ENCODE measurements at places on chromosomes 1 and 21.

DNA sequence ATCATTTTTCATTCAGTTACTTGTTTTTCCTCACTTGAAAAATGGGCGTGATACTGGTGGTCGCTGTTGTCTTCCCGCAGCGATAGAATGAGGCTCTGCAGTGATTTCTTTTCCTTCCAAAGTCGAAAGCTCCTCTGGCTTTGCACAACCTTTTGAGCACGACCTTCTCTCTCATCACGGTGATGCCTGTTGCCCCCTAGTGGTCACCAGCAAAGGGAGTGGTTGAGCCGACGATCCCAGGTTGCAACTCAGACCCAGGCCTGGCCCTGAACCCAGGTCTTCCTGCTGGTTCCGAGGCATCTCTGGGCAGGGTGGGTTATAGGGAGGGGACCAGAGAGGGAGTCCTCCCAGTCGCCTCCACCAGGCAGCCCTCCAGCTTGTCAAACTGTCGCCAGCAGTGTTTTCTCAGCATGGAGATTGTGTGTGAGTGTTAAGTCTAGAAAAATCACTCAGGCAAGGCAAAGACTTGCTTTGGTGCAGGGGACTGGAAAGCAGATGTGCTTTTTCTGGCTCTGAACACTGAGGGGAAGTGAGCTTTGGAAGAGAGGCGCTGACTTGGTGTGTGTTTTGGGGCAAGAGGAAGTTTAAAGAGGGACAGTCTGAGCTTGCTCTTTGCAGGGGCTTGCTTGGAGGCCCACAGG is 285.3 kb downstream of the CAMTA1 start:
- peak; percentile 35 for DNase-seq

DNA sequence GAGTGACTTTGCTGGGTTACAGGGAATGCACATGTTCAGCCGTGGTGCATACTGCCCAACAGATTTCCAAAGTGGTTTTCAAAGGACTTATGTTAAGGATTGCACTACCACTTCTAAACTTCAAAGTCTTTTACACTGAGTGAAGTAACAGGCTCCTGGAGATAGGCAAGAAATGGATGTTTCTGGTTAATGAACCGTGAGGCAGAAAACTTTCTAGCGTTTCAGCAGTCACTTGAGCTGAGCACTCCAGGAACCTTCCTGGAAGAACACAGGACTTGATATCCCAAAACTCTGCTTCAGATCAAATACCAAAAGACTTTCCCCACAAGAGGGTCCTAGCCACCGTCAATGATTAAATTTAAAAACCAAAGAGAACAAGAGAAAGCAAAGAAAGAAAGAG is 74.3 kb upstream of the ATP1A1 start:
- no peak for DNase-seq

- DNase-seq, result no peak
These were observed 60.8 kb downstream of the ZNF684 start for GRCh38 chr1:40592107-40592803.

DNA sequence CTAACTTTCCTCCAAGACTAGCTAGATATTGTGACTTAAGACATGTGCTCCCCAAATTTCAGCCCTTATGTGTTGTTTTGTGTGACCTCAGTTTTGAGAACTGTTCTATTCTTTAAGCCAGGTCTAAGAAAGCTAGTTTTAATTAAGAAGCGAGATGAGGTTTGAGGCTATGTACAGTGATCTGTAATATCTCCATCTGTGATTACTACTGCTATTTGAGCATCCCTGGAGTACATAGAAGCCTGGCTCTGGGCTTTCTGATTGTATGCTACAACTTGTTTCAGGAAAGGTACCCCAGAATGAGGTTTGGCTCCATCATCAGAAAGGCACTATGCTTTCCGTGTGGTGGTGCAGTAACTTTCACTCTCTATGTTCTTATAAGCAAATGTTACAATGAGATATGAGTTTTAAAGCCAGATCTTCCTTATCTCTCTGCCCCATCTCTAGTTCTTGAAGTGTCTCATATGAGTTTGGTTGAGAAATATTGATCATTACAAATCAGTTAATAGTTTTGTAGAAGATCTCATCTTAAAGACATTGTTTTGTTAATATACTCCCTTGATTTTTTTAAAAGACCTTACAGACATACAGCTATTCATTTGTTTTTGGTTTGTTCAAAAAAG is 605 bp downstream of the RGS4 start:
- DNase-seq, result no peak

GRCh38 chr1:87451229-87451920 is 122.7 kb downstream of the LMO4 start:
- no peak for DNase-seq

- no peak for DNase-seq
These were observed 4.7 kb downstream of the TNN start for GRCh38 chr1:175072099-175072951.

GRCh38 chr1:233721004-233721595 is 107.2 kb downstream of the KCNK1 start:
- DNase-seq, result no peak

DNA sequence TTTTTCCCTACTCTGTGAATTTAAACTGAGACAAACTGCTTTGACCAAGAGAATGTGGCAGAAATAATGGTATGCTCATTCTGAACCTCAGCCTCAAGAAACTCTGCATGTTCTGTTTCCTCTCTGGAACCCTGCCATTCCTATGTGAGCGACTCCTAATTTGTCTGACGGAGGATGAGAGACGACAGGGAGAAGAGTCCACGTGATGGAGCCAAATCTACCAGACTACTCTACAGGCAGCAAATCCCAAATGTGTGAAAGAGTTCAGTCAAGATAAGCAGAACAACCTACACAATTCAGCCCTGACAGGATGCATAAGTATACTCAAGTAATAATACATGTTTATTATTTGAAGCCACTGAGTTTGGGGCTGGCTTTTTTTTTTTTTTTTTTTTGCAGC is 153.5 kb downstream of the DPYD start:
- DNase-seq, result no peak

DNA sequence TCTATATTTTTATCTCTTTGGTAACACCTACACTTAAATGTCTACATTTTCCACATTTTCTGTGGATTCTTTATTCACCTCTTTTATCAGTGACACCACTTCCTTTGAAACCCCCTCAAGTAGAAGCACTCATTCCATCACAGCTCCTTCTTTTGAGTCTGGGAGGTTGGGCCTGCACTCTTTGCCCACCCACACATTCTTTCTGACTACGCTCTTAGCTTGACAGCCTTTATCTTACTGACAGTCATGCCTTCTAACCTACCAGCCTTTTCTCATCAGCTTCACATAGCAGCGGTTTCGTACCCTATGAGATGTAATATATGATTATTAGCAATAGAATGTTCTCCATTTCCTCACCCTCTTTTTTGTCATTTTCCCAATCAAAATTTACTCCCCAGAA is 151.9 kb downstream of the TNFSF18 start:
- no peak for DNase-seq

DNA sequence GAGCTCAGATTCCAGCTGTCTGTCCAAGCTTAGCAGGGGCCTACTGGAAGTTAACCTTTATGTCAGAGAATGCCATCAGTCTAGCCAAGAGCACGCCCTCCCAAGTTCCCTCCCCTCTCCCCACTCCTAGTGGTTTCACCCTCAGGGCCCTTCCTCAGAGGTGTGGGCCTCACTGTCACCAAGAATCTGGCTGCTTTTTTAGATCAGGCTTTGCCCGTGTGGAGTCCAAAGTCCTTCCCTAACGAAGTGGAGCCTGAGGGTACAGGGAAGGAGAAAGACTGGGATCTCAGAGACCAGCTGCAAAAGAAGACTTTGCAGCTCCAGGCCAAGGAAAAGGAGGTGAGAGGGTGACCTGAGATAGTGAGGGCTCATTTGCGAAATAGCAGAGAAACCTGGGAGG is 4.1 kb downstream of the C1orf74 start:
- no peak for DNase-seq

GRCh38 chr1:187883356-187883755 is 1054.6 kb downstream of the PLA2G4A start:
- no peak for DNase-seq

- no peak for DNase-seq
These were observed 128.3 kb upstream of the HMGB4 start for GRCh38 chr1:33735624-33736023.

DNA sequence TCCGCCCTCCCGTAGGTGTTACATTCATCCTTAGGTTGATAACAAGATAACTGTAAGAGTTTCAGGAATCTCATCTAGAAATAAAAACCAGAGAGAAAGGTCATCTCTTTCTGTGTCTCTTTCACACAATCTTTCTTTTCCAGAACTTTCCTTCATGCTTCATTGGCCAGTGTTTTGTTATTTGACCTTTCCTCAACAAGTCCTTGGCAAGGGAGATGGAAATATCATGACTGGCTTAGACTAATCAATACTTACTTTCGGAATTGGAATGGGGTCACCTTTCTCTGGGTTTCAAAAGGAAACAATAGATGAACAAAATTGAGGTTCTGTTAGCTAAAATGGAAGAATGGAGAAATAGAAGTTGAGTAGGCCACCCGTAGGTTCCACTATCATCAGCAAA is 72.9 kb upstream of the PPP2R5A start:
- no peak for DNase-seq

- DNase-seq, result no peak
These were observed 12.3 kb downstream of the ZNF436 start for GRCh38 chr1:23357138-23357908.

GRCh38 chr1:3743421-3743820 is 8.8 kb upstream of the CCDC27 start:
- DNase-seq, result no peak

DNA sequence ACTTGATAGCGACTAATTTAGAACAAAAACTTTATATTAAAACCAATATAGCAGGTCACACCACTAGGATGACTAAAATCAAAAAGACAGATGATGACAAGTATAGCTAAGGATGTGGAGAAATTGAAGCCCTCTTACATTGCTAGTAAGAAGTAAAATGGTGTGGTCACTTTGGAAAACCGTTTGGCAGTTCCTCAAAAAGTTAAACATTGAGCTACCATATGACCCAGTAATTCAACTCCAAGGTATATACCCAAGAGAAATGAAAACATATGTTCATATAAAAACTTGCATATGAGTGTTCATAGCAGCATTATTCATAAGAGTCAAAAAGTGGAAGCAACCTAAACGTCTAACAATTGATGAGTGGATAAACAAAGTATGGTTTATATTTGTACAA is 13.0 kb upstream of the SERINC2 start:
- no peak for DNase-seq

- no peak for DNase-seq
These were observed 33.1 kb downstream of the TRIM67 start for GRCh38 chr1:231194843-231195516.

DNA sequence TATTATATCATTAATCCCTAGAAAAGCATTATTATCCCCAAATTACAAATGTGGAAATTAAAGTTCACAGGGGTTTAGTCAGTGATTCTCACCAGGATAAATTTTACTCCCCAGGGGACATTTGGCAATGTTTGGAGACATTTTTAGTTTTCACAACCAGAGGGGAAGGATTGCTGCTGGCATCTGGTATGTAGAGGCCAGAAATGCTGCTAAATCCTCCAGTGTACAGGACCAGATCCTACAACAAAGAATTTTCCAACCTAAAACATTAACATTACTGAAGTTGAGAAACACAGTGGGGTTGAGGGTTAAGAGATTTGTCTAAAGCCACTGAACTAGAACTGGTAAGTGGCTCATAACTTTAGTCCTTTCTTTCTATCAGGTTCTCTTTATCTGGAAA is 162.0 kb upstream of the SYT6 start:
- no peak for DNase-seq

- DNase-seq, result no peak
These were observed 28.9 kb downstream of the S100A6 start for GRCh38 chr1:153506831-153507413.

GRCh38 chr1:181110013-181110412 is 21.5 kb downstream of the IER5 start:
- DNase-seq, result no peak

- no peak for DNase-seq
These were observed 42.0 kb upstream of the CCDC27 start for GRCh38 chr1:3710251-3710650.

GRCh38 chr1:2526824-2527555 is 594 bp upstream of the PANK4 start:
- no peak for DNase-seq

DNA sequence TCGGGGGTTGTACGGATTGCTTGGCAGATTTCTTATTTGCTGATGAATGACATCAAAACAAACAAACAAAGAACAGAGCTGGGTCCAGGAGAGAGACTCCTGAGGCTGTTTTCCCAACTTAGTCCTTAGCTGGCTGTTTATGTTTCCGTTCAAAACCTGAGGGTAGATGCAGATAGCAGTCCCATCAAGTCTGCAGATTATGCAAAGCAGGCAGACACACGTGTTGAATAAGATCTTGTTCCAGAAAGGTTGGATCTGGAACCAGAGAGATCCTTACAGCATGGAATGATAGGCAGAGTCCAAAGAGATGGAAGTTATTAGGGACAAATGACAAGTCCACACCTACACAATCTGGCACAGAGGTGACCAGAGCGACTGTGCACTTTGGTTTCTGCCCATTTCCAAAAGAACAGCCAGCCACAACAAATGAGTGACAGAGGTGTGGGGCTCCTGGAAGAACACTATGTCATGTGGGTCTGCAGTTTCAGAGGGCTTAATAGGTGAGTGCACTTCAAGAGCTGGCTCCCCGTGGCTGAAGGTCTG is 65.5 kb downstream of the MAN1C1 start:
- no peak for DNase-seq

DNA sequence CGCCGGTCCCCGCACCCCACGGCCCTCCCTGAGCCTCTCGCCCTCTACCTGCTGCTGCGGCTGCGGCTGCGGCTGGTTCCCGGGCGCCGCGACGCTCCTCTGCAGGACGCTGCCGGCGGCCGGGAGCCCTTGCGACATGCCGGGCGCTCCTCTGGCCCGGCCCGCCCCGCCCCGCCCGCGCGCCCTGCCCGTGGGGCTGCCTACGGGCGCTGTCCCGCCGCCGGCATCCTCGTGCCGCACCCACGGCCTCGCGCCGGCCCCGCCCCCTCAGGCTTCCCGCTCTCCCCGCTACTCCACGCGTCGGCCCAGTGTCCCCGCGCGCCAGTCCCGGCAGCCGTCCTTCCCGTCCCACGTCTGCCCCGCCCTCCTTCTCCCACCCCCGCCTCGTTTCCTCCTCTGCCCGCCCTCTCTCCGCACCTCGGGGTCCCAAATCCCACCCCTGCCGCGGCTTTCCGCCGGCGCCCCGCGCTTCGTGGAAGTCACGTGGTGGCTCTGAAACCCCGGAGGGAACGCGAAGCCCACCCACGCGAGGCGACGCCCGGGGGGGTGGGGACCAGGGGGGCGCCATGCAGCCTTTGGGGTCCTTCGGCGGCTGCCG is at the start of gene BATF3:
Gene BATF3, minus strand, starts transcription at position 216 of the 598 bp plus-strand sequence. Its CDS starts 78 bp downstream, at position 138.
- no peak for DNase-seq

GRCh38 chr1:8354038-8354437 is 36.1 kb downstream of the SLC45A1 start:
- DNase-seq, result no peak

- no peak for DNase-seq
These were observed 45.7 kb downstream of the PSMG1 start for GRCh38 chr21:39137248-39138178.

DNA sequence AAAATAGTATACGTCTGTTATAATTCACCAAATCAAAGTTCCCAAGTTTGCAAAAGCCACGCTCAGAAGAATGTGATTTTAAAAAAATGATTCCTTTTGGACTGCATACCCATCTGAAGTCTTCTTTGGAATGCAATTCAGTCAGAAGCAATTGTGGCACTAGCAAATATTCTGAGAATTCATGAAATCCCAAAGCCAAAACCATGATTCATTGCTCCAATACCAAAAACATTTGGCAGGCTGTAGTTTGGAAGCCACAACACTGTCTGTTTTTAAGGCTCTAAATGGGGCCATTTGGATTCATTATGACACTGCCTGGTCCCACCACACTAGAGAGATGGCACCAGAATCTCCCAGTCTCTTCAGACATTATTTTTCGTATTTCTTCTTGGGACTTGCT is 21.8 kb upstream of the LRRC53 start:
- no peak for DNase-seq

GRCh38 chr1:34115233-34115632 is 49.8 kb downstream of the CSMD2 start:
- DNase-seq, result no peak

Data from 8988T (cell line).